ENCODE measurements at places on chromosomes 4 and X.
A peak's percentile ranks its signal among the peaks of the same experiment; 100 is the strongest.

GRCh38 chr4:18075823-18076433 lies 54.4 kb upstream of the LCORL start:
- DNase-seq, result no peak

GRCh38 chr4:183422962-183423631 lies 21.3 kb upstream of the CDKN2AIP start:
- DNase-seq, result no peak

GRCh38 chr4:160414496-160414895 lies 1311.6 kb downstream of the RAPGEF2 start:
- DNase-seq, result no peak

DNA sequence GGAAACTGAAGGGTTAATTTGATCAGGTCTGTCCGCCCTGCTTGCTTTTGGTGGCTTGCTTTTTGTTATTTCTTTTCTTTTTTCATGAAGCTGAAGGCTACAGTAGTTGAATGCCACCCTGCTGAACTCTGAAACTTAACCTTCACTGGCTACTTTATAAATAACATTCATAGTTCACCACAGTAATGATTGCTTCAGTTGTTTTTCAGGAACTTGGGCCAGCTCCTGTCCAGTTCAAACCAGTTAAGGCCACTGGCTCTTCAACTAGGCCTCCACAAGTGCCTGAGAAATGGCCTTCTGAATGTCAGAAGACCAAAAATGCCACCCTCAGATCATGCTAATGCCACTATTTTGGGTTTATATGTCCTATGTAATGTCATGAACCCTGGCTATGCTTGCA lies 7.7 kb upstream of the ASB9 start:
- DNase-seq, result no peak

GRCh38 chr4:83231620-83232076 lies 53.0 kb downstream of the COQ2 start:
- peak; percentile 18 for DNase-seq

- DNase-seq, result no peak
Observed at GRCh38 chr4:16224264-16225166, 1.8 kb downstream of the TAPT1 start.

- DNase-seq, result no peak
Observed at GRCh38 chr4:113790478-113790877, 28.9 kb upstream of the CAMK2D start.

- no peak for DNase-seq
Observed at GRCh38 chrX:110713666-110714065, 82.0 kb downstream of the CHRDL1 start.

- DNase-seq, result no peak
Observed at GRCh38 chr4:114980932-114981708, 132.3 kb downstream of the NDST4 start.
